ENCODE measurements at places on chromosomes 7 and 10.

- DNase-seq: no peak
These were observed 103.2 kb upstream of the TMEM106B start for GRCh38 chr7:12107841-12108254.

DNA sequence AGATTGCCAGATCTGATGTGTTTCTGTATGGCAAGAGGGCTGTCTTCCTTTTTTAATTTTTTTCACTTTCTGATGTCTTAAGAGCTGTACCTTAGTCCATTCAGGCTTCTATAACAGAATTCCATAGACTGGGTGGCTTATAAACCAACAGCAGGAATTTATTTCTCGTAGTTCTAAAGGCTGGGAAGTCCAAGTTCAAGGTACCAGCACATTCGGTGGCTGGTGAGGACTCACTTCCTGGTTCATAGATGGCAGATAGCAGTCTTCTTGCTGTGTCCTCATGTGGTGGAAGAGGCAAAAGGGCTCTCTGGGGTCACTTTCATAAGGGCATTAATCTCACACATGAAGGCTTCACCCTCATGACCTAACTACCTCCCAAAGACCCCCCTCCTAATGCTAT, 20.8 kb downstream of the GPNMB start:
- DNase-seq: no peak

DNA sequence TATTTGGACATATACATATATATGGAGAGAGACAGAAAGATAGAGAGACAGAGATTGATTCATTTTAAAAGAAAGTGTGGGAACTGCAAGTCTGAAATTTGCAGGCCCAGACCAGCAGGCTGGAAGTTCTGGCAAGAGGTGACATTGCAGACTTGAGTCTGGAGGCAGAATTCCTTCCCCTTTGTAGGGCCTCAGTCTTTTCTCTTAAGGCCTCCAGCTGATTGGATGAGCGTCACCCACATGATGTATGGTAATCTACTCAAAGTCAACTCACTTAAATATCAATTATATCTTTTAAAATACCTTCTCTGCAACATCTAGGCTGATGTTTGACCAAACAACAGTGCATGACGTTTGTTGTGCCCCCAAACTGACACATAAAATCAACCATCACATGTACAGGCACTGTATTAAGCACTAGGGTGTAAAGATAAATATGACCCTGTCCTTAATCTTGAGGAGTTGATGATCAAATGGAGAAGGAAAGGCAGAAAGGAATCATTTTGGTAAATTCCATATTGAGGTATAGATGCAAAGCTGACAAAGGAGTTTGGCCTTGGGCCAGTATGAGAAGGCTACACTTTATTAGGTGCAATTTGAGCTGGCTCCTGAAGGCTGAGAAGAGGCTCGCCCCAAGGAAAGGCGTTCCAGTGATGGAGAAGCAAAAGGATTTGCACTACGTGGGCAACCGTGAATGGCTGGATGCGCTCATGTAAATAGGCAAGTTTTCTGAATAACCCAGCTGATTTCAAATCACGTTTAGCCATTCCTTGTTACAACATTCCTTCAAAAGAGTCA, 52.6 kb downstream of the BPGM start:
- no peak for DNase-seq

DNA sequence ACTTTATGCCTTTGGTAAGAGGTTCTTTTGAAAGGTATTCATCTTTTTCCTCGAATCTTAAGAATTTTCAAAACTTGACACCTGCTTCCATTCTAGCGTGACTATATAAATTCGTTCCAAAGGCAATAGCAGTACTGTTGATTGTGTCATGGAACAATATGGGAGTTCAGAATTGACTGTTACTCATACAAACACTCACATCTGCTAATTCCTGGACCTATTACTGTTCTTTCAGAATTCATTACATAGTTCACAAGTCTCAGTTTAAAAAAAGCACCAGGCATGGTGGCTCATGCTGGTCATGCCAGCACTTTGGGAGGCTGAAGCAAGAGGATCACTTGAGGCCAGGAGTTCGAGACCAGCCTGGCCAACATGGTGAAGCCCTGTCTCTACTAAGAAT, 80.9 kb downstream of the CACNB2 start:
- no peak for DNase-seq

DNA sequence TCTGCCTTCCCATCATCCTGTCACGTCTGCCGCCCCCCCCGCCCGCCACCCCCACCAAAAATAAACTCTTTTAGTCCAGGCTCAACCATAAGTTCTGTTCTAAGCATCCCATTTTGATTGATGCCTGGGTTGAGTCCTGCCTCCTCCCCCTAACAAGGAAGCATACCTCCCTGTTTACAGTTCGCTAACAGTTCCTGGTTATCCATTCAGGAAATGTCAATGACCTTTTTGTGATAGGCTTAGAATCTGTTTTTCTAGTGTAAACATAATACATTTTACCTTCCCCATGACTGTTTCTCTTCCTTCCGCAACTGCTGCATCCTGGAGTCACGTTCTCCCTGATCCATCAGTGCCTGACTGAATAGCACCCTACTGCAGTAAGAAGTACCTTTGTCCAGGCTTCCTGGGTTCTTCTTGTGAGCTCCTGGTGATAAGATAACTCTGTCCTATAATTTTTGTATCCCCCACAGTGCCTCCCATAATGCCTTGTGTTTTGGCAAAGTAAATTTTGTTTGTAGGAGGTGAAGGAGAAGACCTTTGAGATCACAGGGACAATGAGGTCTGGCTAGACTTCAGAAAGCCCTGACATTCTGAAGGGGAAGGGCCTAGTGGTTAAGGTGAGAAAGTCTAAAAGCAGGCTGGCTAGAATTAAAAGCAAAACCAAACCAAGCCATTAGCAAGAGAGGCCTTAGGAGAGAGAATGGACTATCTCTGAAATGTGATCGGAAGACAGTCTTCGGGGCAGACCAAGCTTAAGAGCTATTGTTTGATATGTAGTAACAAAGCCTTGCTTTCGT, 7.3 kb downstream of the AGFG2 start:
- DNase-seq: no peak

All from tongue (tissue), 3 donors.